ENCODE measurements at places on chromosomes 5 and 9.
A peak's percentile ranks its signal among the peaks of the same experiment; 100 is the strongest.

DNA sequence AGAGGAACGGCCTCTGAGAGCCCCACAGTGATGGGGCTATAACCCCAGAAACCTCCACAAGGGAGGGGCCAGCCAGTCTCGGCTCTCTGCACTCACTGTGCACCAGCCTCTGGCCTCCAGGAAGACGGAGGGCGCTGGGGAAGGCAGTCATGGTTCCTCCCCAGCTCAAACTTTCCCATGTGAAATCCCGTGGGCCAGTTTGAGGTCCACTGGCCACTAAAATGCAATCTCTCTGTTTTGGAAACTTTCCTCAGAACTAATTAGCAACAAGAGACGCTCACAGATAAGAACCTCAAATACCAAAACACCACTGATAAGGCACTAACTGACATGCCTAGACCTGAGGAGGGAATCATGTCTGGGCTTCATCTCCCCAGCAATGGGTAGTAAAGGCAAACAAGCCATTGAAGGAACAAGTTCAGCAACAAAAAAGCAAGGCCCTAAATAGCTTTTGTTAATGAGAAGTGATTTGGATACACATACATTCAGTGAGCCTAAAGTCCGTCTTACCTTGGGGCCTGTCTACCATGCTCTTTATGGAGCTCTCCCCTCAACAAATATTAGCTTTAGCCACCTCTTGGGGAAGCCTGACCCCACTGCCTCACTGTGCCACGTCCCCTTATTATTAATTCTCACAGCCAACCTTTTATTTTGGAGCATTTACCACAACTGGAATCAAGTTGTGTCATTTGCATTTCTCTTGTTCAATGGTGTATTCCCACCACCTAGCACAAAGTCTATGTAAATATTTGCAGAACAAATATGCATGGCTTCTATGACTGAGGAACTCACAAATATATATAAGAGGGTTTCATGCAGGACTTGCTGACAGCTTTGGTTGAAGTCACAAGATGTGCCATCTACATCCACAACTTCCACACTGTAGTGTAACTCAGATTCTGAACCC lies 56.1 kb upstream of the GLRX start:
- no peak for DNase-seq

GRCh38 chr5:82105457-82105856 lies 133.6 kb downstream of the ATG10 start:
- DNase-seq, result no peak

DNA sequence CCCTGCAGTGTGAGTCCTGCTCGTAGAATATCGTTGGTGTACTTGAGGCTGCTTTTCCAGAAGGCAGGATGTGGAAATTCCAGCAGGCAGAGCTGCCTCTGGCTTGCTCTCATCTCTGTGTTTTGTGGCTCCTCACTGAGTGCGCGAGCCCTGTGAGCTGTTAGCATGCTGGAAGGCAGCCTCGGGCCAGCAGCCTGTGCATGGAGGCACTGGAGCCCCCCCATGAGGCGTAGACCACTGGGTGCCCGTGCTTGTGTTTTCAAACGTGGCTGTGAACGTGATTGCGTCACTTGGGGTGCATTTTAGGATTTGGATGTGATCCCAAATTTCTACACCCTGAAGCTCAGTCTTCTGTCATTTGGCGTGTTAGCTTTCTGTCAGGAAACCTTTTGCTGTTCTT lies 3.2 kb downstream of the WDR5 start:
- DNase-seq, result no peak

DNA sequence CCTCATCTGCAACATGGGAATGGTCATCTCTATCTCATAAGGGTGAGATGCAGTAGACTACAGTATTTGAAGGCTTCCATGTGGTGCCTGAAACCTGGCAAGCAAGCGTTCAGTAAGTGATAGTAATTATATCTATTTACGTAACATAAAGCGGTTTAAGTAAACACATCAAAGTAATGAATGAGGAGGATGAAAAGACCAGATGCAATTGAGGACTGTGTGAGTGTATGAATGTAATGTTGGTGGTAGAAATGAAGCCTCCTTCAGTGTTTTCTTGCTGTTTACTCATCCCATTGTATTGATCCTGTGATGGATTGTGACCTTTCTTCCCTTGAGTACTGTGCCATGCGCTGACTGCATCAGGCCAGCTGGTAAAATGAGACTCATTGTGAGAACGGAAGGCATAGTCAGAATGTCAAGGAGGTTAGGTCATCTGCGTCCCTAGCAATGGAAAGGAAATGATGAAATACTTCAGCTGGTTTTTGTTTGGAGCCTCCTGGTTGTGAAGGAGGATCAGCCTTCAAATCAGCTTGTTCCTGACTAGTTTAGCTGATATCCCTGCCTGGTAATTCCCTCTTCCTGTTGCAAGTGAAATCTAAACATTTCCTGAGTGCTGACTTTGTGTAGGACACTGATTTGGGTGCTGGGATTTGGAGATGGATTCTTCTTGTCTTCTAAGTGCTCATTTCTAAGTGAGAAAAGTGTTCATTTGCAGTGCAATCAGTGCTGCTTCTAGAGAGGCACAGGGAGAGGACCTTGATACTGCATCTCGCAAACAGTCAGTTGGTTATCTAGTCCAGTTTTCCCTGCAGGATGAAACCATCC lies 35.6 kb downstream of the TNFSF8 start:
- DNase-seq, result no peak

DNA sequence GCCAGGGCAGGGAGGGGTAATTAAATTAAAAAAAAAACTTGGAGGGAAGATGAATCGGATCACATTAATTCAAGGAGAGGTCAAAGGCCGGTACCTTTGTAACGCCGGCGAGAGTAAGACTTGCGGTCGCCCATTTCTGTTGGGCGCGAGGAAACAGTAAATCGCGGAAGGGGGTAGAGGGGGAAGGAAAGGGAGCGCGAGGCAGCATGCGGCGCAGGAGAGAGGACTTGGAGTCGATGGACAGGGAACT lies 324 bp upstream of the RGMB start:
- DNase-seq, result no peak

DNA sequence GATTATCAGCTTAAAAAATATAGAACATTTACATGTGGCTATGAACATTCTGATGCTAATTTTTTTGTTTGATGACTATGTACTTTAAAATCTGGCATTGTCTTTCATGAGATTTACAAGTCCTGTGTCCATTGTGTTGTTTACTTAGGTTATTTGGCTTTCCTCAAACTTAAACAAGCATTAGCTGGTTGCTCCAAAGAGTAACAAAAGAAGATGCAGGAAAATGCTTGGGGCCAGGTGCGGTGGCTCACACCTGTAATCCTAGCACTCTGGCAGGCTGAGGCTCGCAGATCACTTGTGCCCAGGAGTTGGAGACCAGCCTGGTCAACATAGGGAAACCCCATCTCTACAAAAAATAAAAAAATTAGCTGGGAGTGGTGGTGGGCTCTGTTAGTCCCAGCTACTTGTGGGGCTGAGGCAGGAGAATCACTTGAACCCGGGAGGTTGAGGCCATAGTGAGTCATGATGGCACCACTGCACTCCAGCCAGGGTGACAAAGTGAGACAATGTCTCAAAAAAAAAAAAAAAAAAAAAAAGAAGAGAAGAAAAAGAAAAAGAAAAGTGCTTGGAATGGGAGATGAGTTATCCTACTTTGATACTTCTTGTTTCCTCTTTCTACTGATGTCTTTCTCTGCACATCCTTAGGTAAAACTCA lies 39.7 kb downstream of the PAM start:
- no peak for DNase-seq

- no peak for DNase-seq
Observed at GRCh38 chr9:115946530-115946929, 207.1 kb upstream of the PAPPA start.

- no peak for DNase-seq
Observed at GRCh38 chr9:127676638-127677037, 30.1 kb upstream of the CFAP157 start.

DNA sequence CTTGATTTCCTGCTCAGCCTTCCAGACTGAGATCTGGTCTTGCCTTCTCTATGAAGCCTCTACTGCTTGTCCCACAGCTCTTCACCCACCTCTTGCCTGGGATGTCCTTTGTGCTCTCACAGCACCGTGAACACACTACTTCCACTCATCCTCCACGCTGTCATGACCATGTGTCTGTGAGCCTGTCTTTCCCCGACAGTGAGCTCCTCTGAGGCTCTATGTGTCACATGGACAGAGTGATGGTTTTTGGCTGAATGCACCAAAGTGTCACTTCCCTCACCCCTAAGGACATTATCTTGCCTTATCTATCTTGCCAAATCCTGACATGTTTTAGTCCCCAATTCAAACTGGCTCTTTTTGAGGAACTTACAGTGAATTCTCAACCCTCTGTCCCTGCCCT lies 11.3 kb downstream of the PHYKPL start:
- no peak for DNase-seq

- no peak for DNase-seq
Observed at GRCh38 chr9:77975036-77975435, 56.6 kb downstream of the GNAQ start.

GRCh38 chr5:124614836-124615385 lies 131.5 kb downstream of the ZNF608 start:
- no peak for DNase-seq

- no peak for DNase-seq
Observed at GRCh38 chr9:132426639-132427414, 16.8 kb downstream of the CFAP77 start.

- DNase-seq, result no peak
Observed at GRCh38 chr9:73125651-73126050, 26.0 kb upstream of the ANXA1 start.

DNA sequence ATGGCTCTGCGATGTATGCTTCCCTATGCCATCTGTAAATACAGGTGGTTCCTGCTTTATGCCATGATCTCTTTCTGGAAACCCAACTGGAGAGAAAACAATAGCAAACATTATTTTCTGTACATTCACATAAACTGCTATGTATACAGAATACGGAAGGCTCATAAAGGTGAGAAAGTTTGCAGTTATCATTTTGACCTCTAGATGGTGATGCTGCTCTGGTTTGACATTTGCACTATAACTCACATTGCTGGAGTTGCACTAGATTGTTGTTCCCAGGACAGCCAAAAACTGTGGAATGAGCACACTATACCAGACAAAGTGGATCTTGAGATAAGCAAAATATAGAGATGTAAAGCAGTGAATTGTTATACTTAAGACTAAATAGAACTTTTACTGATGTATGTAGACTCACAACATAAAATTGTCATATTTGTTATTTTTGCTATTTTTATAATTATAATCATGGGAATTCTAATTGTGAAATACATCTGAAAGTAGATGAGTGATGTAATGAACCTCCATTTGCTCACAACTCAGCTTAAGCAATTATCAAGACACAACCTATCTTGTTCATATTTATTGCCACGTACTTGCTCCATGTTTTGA lies 246.5 kb downstream of the PTPRD start:
- DNase-seq, result no peak

GRCh38 chr5:42719034-42719433 lies 37.6 kb upstream of the CCDC152 start:
- no peak for DNase-seq

GRCh38 chr9:70006306-70006705 lies 37.3 kb upstream of the MAMDC2 start:
- DNase-seq, result no peak

DNA sequence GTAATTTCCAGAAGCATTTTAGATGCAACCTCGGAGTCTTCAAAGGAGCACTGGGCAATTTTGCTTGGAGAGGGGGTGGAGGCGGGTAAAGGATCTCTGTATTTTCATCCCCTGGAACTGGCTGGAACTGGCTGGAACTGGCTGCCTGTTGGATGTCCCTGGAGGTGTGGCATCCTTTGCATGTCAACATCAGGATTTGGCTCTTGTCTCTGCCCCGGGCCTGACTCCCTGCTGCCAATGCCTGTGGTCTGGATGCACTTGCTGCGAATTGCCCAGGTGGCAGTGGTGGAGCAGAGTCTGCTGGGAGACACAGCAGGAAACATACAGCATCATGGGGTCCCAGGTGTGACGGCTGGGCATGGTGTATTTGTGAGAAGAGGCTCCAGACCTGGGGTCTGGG lies 391.3 kb downstream of the GADD45G start:
- DNase-seq, result no peak

- DNase-seq, result no peak
Observed at GRCh38 chr5:28576022-28576421, 1537.6 kb upstream of the CDH9 start.

DNA sequence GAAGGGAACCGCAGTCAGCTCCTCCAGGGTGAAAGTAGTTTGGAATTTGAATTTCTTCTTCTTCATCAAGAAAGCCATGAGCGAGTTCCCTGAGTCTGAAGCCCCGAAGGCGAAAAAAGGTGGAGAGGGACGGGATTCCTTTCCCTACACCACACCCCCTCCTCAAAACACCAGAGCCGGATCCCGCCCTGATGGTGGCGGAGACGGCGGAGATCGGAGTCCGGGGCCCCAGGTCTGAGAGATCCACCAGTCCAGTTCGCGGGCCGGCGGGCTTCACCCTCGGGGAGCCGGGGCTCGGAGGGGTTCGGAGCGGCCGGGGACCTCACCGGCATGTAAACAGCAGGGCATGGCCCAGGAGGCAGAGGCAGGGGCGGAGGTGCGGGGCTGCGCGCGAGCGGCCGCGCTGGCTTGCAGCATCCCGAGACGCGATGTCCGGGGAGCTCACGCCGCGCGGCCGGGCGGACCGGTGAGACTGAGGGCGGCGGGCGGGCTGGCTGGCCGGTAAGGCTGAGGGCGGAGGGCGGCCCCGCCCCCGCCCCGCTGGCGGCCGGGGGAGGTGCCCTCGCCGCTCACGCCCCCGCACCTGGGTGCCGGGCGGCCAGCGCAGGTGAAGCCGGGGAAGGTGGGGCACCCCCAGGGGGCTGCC lies 606 bp downstream of the EEIG1 start:
- DNase-seq, result peak; percentile 50

DNA sequence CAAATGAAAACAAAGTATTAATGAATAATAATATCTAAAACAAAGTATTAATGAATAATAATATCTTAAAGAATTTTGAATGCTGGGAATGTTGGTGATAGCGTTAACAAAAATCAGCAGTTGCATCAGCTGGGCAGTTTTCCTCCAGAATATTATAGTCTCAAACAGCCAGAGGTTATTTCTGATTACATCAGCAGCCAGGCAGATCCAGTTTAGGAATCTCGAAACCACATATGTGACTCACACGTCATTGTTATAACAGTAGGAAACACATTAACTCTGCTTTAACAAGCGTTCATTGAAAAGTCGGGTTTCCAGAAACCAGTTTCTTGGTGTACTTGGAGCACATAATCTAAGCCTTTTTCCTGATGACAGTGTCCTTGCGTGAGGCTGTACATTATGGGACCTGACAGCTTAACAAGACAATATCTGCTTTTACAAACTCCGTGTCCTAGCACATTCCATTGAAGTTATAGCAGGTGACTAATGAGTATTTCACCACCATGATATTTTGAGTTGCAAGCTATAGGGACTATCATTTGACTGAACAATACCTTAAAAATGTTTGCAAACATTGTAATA lies 559.5 kb upstream of the KLF4 start:
- DNase-seq, result no peak
